MCF 10A (cell line): ENCODE measurements at places on chromosomes 3 and 15.

DNA sequence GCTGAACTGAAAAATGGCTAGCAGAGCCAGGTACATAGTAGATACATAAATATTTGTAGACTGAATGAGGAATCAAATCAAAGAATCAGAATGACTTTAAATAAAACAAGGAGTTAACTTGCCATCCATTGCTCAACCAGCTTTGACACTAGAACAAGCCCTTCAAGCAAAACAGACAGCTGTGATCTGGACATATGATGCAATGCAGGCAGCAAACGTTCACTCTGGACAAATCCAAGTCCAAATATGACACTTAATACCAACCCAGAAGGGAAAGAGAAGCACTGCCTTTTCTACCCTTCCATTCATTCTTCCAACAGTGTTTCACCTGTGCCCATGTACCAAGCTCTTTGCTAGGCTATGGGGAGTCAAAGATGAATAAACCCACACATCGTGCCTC, 4.5 kb downstream of the THRB start:
- DNase-seq: peak; percentile 69

GRCh38 chr3:151589311-151589710, 128.4 kb upstream of the IGSF10 start:
- no peak for DNase-seq

DNA sequence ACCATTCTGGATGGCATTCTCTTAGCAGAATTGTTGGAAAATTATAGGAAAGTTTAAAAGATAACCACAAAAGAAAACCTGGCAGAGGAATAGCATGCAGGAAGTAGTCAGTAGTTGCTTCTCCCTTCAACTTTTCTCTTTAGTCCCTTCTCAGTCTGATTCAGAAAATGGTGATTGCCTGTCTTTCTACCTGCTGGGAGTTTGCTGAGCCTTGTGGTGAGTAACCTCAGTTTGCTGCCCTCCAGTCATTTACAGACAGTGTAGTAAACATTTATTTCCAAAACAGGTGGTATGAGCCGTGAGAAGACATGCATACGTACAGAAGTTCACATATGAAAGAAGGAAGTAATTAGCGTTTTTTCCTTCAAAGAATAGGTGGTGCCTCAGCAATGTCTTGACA, 224.7 kb upstream of the POU1F1 start:
- no peak for DNase-seq

DNA sequence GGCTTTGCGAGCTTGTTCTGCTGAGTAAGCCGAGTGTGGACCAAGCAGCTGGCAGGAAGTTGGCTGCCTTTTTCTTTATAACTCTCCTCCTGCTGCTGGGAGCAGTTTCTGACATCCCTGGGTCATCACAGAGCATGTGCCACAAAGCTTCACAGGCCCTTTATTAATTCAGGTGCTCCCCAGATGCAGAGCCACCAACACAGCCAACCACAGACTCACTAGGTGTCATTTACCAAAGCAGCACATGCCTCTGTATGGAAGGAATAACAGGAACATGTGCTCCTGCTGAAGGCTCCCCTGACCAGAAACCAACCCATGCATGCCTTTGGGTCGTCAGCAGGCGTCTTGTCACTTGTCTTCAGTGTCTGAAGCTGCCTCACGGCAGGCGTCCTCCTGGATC, 152.5 kb downstream of the ADAMTS17 start:
- no peak for DNase-seq

DNA sequence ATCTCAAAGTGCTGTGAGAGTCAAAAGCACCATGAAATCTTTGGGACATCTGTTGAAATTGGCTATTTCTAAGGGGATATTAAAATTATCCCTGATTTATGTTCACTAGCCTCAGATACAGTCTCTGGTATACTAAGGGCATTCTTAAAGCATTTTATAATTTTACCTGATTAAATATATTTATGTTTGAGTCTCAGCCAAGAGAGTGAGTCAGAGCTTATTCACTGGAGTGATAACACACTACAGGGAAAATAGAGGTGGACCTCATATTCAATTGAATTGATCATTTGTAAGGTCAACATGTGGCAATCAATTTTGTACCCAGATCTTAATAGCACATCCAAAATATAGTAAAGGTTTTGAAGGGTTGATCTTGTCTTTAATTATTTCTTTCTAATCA, 733.6 kb downstream of the EPHA3 start:
- peak; percentile 1 for DNase-seq

- no peak for DNase-seq
Observed at GRCh38 chr15:38577424-38577987, 12.9 kb upstream of the RASGRP1 start.

- DNase-seq: no peak
Observed at GRCh38 chr3:43266995-43267394, 19.3 kb upstream of the SNRK start.

GRCh38 chr15:69450968-69451695, 1.5 kb upstream of the RPLP1 start:
- DNase-seq: no peak

GRCh38 chr15:41885841-41886240, 8.0 kb downstream of the SPTBN5 start:
- no peak for DNase-seq

GRCh38 chr3:41999909-42000308, 38.0 kb upstream of the ULK4 start:
- no peak for DNase-seq

DNA sequence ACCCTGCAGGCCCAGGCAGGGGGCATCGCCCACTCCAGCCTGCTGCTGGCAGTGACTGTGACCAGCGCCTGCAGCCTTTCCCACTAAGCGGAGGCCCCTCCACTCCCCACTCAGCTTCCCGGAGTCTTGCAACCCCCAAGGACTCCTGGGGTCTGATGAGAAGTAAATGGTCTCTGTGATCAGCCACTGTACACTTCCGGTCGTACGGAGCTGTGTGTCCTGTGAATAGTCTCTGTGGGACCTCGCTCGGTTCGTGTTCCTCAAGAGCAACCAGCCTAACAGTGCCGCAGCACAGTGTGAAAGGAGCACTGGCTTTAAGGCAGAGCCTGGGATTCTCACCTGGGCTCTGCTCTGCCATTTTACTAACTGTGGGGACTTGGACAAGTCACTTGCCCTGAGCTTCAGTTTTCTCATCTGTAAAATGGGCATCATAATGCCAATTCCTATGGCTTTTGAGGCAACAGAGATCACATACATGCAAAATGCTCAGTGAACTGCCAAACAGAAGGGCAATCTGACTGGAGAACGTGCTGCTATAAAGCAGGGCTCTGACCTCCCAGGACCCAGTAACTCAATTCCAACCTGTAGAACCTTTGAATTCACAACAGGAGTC, 26.7 kb downstream of the TMEM43 start:
- DNase-seq: no peak

GRCh38 chr3:127710155-127710941, 37.6 kb downstream of the ABTB1 start:
- peak; percentile 53 for DNase-seq

GRCh38 chr15:86620157-86620556, 540.5 kb downstream of the AGBL1 start:
- DNase-seq: no peak

DNA sequence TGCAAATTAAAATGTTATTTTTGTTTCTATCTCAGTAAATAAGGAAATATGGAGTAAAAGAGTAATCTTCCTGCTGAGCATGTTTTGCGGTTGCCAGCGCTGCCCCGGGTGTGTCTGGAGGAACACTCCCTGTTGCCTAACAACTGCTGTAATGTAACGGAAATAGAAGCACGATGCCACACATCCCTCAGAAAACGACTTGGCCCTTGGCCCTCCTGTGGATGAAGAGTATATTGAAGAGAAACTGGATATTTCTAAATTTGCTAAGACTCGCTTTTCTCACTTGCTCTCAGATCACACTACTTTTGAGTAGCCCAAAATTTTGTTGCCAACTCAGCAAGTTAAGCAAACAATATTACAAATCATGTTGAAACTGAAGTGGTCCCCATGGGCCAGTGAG, 18.9 kb downstream of the CX3CR1 start:
- peak; percentile 92 for DNase-seq

DNA sequence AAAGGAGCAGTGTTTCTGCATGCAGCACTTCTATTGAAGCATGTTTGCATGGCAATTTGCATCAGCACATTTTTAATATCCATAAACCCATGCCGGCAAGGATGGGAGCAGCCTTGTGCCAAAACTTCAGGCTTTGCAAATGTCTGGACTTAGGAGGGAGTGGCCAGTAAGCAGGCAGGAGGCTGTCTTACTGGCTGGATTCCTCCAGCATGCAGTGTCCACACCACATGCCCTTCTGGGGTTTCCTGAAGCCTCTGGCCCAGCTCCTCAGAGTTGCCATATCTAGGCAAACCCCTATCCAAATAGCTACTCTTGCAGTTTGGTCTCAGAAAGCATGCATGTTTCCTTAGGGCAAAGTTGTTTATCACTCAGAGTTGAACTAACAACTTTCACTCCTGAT, 139.1 kb upstream of the MRPS22 start:
- DNase-seq: no peak

DNA sequence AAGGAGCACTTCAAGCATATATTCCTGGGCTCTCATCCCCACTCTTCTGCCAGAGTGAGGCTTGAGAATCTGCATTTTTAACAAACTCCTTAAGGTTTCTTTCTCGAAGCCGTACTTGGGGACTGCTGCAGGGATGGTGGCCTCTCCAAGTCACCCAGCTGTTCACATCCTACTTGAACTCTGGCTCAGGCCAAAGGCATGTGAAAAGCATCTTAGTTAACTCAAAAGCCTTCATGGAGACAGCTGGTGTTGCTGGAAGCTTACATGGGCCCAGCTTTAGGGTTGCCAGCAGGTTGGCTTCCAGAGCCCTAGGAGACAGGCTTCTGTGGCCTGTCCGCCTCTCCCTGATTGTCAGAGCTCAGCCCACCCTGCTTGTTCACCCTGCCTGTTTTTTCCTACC, 139.2 kb downstream of the THSD4 start:
- DNase-seq: no peak

DNA sequence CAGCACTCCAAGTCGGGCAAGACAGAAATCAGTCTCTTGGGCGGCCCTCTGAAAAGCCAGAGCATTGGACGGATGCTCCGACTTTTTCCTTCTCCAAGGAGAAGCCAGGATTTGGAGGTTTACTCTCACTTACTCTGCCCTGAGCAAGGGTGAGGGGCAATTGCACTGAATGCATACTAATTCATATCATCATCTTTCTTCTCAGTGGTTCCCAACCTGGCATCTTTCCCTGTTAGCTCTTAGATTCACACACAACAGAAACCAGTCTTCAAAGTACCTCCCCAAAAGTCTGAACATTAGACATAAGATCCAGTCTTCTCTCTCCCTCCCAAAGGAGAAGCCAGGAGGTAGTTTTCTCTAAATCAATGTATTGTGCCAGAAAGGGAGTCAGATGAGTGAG, 219.2 kb downstream of the GREM1 start:
- DNase-seq: no peak

- peak; percentile 78 for DNase-seq
Observed at GRCh38 chr3:134317106-134317947, 56.9 kb downstream of the AMOTL2 start.

- no peak for DNase-seq
Observed at GRCh38 chr3:21020681-21021080, 730.3 kb downstream of the ZNF385D start.

GRCh38 chr3:188807006-188807405, 364.8 kb upstream of the TPRG1 start:
- peak; percentile 38 for DNase-seq

DNA sequence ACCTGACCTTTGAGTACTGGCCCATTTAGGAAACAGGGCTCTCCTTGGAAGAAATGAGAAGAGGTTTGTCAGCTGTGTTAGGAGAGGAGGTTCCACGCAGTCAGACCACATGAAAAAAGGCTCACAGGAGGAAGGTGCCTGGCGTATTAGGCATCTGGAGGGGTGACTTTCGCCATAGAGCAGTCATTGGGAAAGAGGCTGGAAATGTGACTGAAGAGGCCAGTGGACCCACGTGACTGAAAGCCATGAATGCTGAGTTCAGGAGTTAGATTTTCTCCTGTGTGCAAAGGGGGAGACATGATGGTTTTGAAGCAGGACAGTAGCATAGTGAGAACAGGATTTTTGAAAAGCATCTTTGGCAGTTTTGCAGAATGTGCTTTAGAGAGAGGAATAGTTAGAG, 29.7 kb upstream of the RNF7 start:
- DNase-seq: no peak

- no peak for DNase-seq
Observed at GRCh38 chr3:157438194-157438730, 1.6 kb downstream of the PTX3 start.

GRCh38 chr3:132879656-132880055, 157.4 kb upstream of the NPHP3 start:
- no peak for DNase-seq

DNA sequence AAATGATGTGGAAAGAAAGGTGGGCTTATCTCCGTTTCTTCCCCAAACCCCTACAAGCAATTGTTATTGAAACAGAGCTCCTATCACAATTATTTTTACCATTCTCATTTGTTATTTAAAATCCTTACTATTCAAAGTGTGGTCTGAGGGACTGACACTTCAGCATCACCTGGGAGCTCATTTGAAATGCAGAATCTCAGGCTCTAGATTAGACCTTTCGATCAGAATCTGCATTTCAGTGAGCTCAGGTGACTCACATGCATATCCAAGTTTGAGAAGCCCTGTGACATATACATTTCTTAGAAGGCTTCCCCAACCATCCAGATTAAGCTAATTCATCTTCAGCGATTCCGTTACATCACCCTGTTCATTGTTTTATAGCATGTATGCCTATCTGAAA, 145.0 kb downstream of the KCNH8 start:
- no peak for DNase-seq

DNA sequence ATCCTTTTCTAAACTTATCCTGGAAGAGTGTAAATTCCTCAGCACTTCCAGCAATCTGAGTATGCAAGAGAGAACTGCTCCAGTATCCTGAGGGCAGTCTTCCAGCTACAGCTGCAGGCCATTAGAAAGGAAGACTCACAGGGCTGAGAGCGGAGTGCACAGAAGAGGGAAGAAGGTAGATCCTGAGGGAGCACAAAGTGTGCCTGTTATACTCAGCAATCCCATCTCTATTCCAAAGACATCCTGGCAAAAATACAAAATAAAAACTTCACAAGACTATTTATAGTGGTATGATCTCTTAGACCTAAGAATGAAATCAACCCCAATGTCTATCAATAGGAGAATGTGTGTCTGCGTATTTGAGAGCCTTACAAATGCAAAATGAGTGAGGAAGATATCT, 292.0 kb downstream of the ZIC1 start:
- DNase-seq: no peak

- no peak for DNase-seq
Observed at GRCh38 chr3:166052440-166052839, 215.2 kb upstream of the BCHE start.

GRCh38 chr3:113676261-113676660, 20.2 kb downstream of the USF3 start:
- no peak for DNase-seq

GRCh38 chr3:189974359-189974758, 146.3 kb downstream of the P3H2 start:
- no peak for DNase-seq

- no peak for DNase-seq
Observed at GRCh38 chr3:188280627-188281026, 126.7 kb downstream of the LPP start.
